ENCODE measurements at places on chromosomes 11 and 22. TPM values are rescaled to one million over a fixed set of nuclear protein-coding genes. Genes with fewer than 3 reads are reported as not detected.

The C22orf42 gene
- not detected for total RNA-seq

The MS4A1 gene
- total RNA-seq: 1,078 TPM

The LRP5 gene
- total RNA-seq: 0.07 TPM

The UBTFL1 gene
- not detected for total RNA-seq

The RHBDD3 gene
- 8.8 TPM for total RNA-seq

The OR10A2 gene
- not detected for total RNA-seq

The PGA5 gene
- not detected for total RNA-seq

The PLEKHA7 gene
- 8.8 TPM for total RNA-seq

The UCP3 gene
- 4.0 TPM for total RNA-seq

The CDC42EP1 gene
- total RNA-seq: not detected

GRCh38 chr11:67539550-67539949 is 16.3 kb upstream of the CABP2 start:
- peak; percentile 53 for DNase-seq

- DNase-seq: no peak
Observed at GRCh38 chr11:69280994-69281393, 13.0 kb upstream of the MYEOV start.

- DNase-seq: no peak
Observed at GRCh38 chr11:66011785-66012303, at the start of gene CST6. CST6 (plus strand) TSS chr11:66012008; CDS start chr11:66012045, 37 bp downstream.

GRCh38 chr11:85912414-85912813 is 57.2 kb downstream of the CCDC83 start:
- no peak for DNase-seq

- DNase-seq: no peak
Observed at GRCh38 chr22:47021371-47022074, 259.1 kb downstream of the TBC1D22A start.

DNA sequence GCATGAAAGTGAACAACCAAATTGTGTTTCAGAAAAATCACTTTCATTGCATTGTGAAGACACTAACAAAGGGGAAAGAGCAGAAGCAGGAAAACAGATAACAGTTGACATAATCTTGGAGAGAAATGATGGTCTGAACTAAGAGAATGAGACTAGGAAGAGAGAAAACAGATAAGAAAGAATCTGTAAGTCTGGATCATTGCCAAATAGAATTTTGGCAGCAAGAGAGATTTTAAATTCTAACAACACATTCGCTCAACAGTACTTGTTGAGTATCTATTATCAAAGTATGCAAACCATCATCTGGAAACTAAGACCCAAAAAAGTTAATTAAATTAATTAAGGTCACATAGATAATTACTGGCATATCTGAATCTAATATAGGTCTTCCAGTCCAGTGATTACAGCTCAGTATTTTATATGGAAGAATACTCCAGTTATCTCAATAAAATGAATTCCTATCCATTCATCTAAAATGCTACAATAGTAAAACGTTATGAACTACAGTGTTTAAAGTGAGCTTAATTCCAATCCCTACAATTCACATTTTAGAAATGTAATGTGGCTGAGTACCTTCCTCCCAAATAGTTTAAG is 166.7 kb upstream of the FAT3 start:
- DNase-seq: no peak

GRCh38 chr11:100525635-100526034 is 161.5 kb upstream of the ARHGAP42 start:
- DNase-seq: peak; percentile 58

DNA sequence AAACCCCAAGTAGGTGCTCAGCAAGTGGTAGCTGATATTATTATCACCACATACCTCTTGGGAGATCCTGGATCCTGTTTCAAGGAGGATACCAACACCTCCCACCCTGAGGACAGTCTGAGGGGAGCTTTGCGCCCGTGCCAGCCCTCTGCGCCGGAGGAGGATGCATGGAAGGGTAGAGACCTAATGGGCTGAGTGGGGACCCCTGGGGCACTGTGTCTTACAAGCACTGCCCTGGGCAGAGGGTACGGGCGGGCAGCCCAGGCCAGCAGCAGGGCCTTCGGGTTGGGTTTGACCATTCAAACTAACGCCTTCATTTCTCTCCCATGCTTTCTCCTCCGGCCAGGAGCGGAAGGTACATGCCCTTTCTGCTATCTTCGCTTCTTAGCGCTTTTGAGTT is 26.3 kb downstream of the MYBPC3 start:
- DNase-seq: no peak

GRCh38 chr11:35183326-35183925 is 44.5 kb downstream of the CD44 start:
- no peak for DNase-seq

GRCh38 chr11:110929129-110929528 is 216.9 kb upstream of the ARHGAP20 start:
- no peak for DNase-seq

- peak; percentile 35 for DNase-seq
Observed at GRCh38 chr11:73454987-73455386, 78.8 kb downstream of the RELT start.

DNA sequence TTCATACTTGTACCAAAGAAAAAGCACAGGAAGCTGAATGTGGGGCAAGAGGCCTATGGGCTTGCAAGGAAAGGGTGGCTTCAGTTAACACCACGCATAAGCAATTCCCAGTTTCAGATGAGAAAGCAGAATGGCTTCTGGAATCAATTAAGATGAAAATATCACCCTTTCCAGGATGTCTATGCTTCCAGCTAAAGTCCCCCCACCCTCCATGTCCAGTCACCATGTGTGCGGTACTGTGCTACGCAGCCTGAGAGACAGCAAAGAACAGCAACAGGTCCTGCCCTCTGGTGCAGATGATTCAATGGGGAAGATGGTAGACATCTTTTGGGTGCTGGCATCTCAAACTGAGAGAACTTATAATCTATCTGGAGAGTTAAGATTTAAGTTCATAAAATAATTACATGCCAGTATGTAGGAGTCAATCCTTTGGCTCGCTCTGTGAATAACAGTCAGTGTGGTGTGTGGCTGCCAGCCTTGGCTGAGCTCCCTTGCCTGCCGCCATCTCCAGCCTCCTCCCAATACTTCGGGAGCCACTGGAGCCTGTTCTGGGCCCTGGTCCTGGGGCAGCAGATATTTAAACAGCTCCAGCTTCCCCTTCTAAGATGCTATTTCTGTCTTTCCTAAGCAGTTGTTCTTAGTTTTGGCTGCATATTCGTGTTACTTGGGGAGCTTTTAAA is 44.5 kb downstream of the ME3 start:
- no peak for DNase-seq

- no peak for DNase-seq
Observed at GRCh38 chr11:21465203-21465602, 727.7 kb upstream of the ANO5 start.

DNA sequence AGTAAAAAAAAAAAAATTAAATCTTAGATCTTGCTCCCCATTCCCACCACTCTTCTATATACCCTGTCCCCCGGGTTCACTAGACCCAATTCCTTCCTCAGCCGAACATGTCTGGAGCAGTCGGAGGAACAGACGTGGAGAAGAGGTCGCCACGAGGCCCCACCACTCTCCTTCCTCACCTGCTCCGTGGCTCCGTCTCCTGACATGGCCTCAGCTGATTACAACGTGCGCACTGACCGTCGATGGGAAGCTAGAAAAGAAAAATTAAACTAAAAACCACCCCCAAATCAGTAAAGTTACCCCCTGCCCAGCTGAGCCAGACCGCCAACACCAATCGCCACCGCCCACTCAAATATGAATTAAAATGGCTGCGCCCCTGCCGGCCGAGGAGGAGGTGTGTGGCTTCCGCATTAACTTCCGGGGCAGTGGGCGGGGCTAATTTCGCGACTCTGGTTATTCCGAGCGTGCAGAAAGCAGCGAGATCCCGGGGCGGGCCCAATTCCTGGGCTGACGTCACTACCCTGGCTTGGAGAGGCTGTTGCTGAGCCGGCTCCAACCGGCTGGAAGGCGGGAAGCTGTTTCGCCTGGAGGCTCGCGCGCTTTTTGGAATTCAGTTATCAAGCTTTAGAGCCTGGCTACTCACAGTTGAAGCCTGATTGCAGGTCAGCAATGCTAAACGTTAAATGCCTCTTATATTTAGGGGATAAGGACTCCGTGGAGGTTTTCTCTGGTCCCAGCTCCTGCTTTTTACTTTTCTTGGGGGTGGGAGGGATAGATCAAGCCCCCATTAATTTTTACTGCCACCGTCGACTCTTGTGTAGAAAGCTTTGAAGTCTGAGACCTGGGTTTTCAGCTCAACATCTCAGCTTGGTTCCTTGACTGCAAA is at the start of gene CSTF3:
Gene CSTF3, minus strand, starts transcription at position 361 of the 886 bp plus-strand sequence. Its CDS starts 155 bp downstream, at position 206.
- DNase-seq: peak; percentile 98

GRCh38 chr11:130315354-130315970 is 745 bp upstream of the ZBTB44 start:
- no peak for DNase-seq

- DNase-seq: no peak
Observed at GRCh38 chr11:10317776-10318526, 13.1 kb downstream of the ADM start.

- no peak for DNase-seq
Observed at GRCh38 chr11:36015799-36016198, 71.9 kb downstream of the LDLRAD3 start.

DNA sequence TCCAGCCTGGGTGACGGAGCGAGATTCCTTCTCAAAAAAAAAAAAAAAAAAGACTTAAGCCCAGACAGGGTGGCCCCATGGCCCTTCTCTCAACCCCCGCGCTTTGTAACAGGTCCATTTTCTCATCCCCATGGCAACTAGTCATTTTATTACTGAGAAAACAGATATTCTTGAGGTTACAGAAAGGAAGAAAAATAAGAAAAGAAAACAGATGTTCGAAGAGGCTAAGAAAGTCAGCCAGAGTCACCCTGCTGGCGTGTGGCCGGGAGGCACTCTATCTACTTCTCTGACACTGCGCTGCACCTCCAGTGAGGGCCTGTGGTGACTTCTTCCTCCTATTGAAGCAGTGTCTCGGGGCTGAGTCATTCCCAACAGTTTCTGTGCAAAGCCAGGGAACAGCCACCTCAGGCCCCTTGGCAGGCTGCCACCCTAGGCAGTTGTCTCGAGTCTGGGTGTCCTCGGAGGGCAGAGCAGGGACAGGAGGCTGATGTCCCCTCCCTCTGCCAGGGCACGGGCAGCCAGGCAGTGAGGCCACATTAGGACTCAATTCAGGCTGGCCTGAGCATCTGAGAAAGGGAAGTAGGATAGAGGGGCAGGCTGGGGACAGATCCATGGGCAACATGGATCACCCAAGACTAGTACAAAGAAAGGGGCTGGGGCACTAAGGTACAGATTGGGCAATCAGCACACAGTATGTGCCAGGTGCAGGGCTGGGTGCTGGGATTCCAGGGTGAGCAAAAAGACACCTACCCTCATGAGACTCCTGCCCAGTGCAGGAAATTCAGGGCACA is 16.4 kb upstream of the SYVN1 start:
- DNase-seq: no peak

DNA sequence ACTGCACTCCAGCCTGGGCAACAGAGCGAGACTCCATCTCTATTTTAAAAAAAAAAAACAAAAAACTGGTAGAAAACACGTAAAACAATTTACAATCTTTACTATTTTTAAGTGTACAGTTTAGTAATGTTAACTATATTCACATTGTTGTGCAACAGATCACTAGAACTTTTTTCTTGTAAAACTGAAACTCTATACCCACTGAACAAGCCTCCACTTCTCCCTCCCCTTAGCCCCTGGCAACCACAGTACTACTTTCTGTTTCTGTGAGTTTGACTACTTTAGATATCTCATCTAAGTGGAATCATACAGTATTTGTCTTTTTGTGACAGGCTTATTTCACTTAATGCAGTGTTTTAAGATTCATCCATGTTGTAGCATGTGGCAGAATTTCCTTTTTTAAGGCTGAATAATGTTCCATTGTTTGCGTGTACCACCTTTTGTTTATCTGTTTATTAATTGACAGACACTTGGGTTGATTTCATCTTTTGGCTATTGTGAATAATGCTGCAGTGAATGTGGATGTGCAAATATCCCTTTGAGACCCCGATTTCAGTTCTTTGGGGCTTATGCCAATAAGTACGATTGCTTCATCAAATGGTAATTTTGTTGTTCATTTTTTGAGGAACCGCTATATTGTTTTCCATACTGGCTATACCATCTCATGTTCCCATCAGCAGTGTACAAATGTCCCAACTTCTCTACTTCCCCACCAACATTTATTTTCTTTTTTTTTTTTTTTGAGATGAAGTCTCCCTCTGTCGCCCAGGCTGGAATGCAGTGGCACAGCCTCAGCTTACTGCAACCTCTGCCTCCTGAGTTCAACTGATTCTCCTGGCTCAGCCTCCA is 11.0 kb downstream of the DDB2 start:
- DNase-seq: no peak

DNA sequence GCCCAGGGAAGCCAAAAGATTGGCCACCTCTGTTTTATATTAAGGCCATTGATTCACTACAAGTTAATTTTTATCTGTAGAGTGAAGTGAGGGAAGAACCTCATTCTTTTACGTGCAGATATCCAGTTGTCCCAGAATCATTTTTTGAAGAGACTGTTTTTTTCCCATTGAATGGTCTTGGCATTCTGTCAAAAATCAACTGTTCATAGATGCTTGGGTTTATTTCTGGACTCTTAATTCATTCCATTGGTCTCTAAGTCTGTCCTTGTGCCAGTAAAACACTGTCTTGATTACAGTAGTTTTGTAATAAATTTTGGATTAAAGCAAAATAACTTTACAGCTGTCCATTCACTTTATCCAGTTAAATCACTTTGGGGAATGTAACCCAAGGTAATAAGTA is 26.8 kb downstream of the WBP2NL start:
- no peak for DNase-seq

- DNase-seq: no peak
Observed at GRCh38 chr22:42816336-42816735, 40.7 kb downstream of the ARFGAP3 start.

DNA sequence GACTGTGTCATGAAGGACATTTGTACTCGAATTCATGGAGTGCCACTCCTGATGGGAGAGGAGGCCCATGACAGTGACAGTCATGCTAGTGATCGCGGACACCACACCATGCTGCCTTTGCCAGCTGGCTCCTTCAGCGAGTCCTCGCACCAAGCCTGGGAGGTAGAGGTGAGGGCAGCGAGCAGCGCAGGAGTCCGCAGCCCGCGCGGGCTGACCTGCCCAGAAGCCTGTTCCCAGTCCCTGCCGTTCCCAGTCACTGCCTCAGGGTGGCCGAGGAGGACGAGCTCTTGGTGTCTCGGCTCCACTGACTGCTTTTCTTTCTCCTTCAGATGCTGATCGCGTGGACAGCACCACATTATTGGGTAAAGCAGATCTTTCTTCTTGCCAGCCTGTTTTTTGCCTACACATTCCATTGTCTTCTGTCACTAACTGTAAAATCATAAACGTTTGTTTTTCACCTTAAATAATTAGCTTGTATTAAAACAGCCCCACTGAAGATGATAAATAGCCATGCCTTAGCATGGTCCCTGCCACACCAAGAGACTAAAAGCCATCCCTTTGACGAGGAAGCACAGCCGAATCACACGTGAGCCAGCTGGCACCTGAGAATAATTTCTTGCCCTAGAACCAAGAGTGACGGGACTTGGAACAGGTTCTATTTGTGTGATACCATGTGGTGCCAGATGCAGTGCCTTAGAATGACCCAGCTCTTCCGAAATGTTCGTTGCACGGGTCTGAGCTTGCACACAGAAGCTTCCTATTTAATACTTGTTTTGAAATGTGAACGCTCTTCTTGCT is 25.5 kb downstream of the FAM118A start:
- DNase-seq: no peak

GRCh38 chr11:65187971-65188461 is 6.3 kb downstream of the CAPN1 start:
- DNase-seq: no peak
